ENCODE measurements at places on chromosomes 13 and 19. TPM values are rescaled to one million over a fixed set of nuclear protein-coding genes. Genes with fewer than 3 reads are reported as not detected.

Gene NEK5
- 0.45 TPM for total RNA-seq

Gene PLEKHF1
- 49.8 TPM for total RNA-seq

Gene S1PR4
- total RNA-seq: not detected

Gene IGFL3
- total RNA-seq: not detected

Gene FFAR2
- not detected for total RNA-seq

Gene PTPRH
- 6.5 TPM for total RNA-seq

Gene MYH14
- not detected for total RNA-seq

Gene PEX11G
- total RNA-seq: 1.6 TPM

Gene DPRX
- total RNA-seq: not detected

GRCh38 chr19:40780582-40780981 is 2.5 kb downstream of the RAB4B start:
- DNase-seq: no peak

- no peak for DNase-seq
Observed at GRCh38 chr13:111905609-111905945, 161.4 kb upstream of the SOX1 start.

- no peak for DNase-seq
Observed at GRCh38 chr13:111597191-111597611, 276.8 kb downstream of the TEX29 start.

DNA sequence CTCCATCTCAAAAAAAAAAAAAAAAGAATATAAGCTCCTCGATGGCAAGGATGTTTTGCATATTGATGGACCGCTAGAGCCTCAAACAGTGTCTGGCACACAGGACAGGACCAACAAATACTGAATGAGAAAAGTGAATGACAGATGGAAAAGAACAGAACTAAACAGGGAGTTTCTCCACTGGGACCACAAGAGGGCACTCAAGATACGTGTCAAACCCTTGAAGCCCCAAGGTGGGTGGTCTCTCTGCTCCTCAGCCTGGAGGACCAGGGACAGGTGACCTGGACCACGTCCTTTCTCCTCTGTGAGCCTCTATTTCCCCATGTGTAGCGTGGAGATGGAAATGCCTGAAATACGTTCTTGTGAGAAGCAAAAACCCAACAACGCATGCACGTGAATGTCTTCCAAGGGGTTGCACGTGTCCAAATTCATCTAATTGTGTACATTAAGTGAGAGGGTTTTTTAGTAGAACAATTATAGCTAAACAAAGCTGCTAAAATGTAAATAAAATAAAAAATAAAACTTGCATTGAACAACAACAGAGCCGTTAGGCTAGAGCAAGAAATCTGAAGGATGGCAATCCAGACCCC is 5.7 kb upstream of the CDC42EP5 start:
- peak; percentile 56 for DNase-seq

GRCh38 chr13:20124303-20124702 is 36.5 kb downstream of the GJA3 start:
- no peak for DNase-seq

GRCh38 chr13:46168783-46169182 is 13.2 kb downstream of the LCP1 start:
- no peak for DNase-seq

GRCh38 chr13:93227280-93227877 is 772 bp downstream of the GPC6 start:
- peak; percentile 60 for DNase-seq

GRCh38 chr13:57629821-57630235 is 1.7 kb upstream of the PCDH17 start:
- DNase-seq: peak; percentile 67

DNA sequence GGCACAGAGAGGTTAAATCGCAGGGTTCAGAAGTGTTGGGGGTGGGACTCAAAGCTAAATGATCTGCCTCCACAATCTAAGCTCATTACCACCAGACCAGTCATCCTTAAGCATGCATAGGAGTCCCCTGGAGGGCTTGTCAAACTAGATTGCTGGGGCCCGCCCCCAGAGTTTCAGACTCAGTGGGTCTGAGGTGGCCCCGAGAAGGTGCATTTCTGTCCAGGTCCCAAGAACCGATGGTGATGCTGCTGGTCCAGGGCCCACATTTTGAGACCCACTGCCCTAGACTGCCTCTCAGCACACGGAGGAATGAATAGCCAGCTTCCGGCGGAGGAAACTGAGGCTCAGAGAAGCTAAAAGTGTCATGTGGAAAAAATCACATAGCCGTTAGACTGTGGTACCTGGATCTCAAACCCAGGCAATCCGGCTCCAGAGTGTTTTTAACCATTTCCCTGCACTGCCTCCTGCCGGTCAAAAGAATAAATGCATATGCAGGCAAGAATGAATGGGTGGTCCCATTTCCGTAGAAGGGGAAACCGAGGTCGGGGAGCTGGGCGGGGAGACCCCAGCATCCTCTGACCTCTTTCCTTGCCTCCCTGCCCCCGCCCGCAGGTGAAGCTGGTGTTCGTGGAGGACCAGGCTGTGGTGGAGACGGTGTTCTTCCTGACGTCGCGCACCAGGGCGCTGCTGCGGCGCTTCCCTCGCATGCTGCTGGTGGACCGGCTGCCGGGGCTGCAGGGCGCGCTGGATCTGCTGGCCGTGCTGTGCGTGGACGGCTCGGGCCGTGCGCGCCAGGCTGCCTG is 23.8 kb downstream of the ZSWIM9 start:
- peak; percentile 19 for DNase-seq

GRCh38 chr13:110498327-110498726 is 63.2 kb downstream of the RAB20 start:
- no peak for DNase-seq

Measured in fibroblast of the aortic adventitia (primary cell).